Caco-2 (cell line): ENCODE measurements at places on chromosomes 7 and 10. TPM values are rescaled to one million over a fixed set of nuclear protein-coding genes. Genes with fewer than 3 reads are reported as not detected.

The CRYGN gene
- not detected in 2 replicates for total RNA-seq

GRCh38 chr10:46516660-46517416, 39.6 kb downstream of the GPRIN2 start:
- DNase-seq = no peak

- DNase-seq = no peak
These were observed 110.6 kb downstream of the EMX2 start for GRCh38 chr10:117653170-117653515.

The PTPN20 gene
- total RNA-seq = not detected in 2 replicates

The IFIT1B gene
- total RNA-seq = not detected in 2 replicates

GRCh38 chr7:51005074-51005473, 222.4 kb upstream of the GRB10 start:
- DNase-seq = no peak
